LoVo (cell line): ENCODE measurements at places on chromosomes 5 and 9.

DNA sequence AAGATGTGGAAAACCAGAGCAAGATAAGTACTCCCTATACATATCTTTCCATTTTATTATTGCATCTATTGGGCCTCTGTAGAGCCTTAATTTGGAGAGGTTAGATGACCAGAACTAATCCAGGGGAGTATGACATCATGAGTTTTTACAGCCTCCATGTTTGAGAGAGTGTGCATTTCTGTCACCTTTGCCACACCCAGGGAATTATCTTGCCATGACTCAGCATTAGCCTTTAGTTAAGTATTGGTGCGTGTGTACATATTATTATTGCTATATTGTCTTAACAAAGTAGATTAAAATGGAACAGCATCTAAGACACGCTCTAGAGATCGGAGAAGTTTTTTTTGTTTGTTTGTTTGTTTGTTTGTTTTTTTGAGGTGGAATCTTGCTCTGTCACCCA lies 27.6 kb downstream of the DIMT1 start:
- DNase-seq: peak; percentile 65

DNA sequence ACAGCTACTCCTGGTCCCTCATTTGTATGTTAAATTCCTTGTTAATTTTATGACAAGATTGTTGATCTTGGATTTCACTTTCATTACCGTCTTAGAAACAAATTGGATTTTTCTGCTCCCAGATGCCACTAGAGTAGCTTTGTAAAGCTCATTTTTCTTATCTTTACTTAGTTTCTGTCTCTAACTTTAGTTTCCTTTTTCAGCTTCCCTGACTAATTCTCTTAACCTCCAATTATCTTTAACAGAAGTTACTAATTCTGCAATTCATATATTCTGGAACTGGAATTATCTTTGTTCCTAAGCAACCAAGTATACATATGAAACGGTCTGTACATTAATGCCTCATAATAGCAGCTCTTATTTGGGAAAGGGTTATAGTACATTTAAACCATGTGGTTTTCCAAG lies 16.7 kb downstream of the ITGA1 start:
- DNase-seq: no peak

- no peak for DNase-seq
These were observed 51.9 kb upstream of the TBC1D9B start for GRCh38 chr5:179959641-179960040.

- no peak for DNase-seq
These were observed 12.8 kb upstream of the PHF19 start for GRCh38 chr9:120889606-120890271.

- no peak for DNase-seq
These were observed 73.3 kb upstream of the PHF24 start for GRCh38 chr9:34884747-34885189.

- DNase-seq: peak; percentile 21
These were observed 449.6 kb downstream of the NTRK2 start for GRCh38 chr9:85118990-85119755.

- no peak for DNase-seq
These were observed 17.6 kb upstream of the HAVCR1 start for GRCh38 chr5:157076558-157076957.

DNA sequence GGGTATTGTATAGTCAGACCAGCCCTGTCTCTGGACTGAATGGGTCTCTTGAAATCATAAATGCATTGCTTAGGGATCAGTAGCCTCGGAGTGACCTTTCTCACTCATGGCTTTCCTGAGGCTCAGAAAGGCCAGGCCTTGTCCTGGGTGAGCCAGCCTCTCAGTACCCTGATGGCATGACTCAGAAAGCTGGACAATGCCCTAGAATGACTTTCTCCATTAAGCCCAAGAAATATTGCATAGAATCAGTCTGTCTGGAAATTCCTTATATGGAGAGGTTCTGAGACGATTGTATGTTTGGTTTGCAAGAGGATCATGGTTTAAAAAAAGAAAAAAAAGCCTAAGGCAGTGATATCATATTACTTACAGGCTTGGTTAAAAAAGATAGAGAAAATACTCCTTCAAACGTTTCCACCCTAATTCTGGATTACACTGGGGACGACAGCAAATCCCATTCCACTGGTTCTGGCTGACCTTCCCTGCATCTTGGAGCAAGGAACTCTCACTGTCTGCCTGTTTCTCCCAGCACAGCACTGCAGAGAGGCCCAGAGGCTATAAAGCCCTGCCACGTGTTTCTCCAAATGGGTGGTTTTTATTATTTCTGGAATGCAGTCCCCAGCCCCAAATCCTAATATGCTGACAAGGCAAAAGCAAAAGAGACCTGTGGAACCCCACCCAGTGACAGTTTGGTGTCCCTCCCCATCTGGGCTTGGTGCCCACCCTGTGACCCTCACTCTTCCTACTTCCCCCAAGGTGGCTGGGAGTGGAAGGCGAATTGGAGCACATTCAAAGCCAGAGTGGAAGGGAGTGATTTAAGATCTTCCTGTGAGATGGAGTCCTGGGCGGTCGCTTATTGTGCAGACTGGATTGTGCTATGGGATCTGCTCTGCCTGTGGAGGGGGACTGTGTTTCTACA lies 34.4 kb downstream of the MAP1B start:
- DNase-seq: no peak

DNA sequence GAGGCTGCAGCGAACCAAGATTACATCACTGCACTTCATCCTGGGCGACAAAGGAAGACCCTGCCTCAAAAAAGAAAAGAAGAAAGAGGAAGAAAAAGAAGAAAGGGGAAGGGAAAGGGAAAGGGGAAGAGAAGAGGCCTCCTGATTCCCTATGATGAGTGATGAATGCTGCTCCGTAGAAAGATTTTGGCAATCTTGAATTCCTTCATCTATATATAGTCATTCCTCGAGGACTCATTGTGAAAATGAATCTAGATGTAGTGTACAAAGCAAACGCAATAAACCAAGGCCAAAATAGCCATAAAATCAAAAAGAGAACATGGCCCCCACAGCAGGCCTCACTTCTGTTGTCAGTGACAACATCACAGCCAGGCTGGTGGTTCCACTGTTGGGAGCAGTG lies 218.0 kb downstream of the DCP2 start:
- DNase-seq: no peak

DNA sequence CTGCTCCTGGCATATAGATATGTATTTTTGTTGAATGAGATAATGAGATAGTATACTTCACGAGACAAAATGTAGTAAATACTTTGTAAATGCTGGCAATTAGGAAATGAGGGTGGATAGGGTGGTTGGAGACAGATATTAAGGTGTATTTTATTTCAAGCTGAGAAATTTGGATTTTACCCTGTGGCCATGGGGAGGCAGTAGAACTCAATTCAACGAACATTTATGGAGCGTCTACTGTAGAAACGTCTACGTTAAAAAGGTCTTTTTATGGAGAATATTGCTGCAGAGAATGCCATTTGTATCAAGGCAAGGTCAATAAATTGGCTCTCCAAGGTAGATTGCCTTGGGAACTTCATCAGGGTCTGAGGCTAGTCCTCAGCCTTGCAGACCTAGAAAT lies 21.5 kb upstream of the RALGPS1 start:
- no peak for DNase-seq

DNA sequence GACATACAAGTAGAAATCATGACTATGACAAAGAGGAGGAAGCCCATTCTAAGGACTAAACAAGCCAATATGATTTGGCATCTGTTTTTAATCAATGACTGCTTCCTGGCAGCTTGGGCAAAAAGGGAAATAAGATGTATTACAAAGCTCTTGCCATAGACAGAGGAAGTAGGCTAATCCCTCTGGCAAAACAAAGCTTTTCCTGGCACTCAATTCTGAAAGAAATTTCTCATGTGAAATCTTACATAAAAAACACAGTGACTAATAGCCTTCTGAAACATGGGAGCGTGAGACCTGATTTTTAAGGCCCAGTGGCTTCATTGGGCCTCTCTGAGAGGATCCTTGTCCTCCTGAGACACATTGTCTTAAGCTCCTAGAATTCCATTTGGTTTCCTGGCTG lies 93.6 kb downstream of the COL23A1 start:
- DNase-seq: no peak

GRCh38 chr9:34507556-34507955 lies 15.2 kb downstream of the ENHO start:
- DNase-seq: no peak

- DNase-seq: no peak
These were observed 38.1 kb downstream of the ANGPTL2 start for GRCh38 chr9:127084076-127085039.

DNA sequence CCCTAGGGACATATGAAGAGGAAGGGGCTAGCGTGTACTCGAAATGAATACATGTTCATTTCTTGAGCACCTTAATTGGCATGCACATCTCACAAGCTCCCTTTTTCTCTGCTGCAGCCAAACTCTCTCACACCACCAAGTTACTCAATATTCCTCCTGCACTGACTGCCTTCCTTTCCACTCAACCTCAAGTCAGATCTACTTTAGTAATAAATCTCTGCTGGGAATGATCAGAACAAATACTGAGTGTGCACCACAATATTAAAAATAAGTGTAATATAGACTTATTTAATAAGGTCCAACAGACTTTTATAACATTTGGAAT lies 995.8 kb upstream of the WWC1 start:
- no peak for DNase-seq

GRCh38 chr5:132069561-132069960 lies 4.0 kb upstream of the CSF2 start:
- no peak for DNase-seq

DNA sequence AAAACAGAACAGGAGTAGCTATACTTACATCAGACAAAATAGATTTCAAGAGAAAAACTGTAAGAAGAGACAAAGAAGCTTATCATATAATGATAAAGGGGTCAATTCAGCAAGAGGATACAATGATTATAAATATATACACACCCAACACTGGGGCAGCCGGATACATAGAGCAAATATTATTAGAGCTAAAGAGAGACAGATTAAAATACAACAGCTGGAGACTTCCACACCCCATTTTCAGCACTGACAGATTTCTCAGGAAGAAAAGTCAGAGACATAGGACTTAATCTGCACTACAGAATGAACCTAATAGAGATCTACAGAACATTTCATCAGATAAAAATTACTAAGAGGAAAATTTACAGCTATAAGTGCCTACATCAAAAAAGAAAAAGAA lies 35.7 kb downstream of the OXCT1 start:
- DNase-seq: no peak

DNA sequence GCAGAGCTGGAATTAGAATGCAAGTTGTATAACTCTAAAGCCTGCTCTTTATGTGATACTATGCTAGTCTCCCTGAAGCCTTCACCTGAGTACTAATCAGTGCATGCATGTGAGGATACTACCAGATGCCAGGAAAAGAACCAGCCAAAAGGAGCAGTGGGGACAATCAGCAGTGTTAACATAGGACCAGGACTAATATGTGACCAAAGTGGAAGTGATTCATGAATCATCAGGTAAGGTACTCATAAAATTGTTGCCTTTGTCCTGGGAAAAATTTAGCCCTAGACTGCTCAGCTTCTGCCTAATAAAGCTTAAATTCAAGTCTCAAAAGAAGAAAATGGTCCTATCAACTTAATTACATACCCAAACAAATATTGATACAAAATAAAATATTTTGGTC lies 13.4 kb upstream of the TSLP start:
- DNase-seq: no peak

DNA sequence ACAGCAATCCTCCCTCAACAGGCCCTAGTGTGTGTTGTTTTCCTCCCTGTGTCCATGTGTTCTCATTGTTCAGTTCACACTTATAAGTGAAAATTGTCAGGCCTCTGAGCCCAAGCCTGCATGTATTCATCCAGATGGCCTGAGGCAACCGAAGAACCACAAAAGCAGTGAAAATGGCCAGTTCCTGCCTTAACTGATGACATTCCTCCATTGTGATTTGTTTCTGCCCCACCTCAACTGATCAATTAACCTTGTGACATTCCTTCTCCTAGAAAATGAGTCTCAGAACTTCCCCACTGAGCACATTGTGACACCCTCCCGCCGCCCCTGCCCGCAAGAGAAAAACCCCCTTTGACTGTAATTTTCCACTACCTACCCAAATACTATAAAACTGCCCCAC lies 17.4 kb upstream of the TRPC7 start:
- no peak for DNase-seq

DNA sequence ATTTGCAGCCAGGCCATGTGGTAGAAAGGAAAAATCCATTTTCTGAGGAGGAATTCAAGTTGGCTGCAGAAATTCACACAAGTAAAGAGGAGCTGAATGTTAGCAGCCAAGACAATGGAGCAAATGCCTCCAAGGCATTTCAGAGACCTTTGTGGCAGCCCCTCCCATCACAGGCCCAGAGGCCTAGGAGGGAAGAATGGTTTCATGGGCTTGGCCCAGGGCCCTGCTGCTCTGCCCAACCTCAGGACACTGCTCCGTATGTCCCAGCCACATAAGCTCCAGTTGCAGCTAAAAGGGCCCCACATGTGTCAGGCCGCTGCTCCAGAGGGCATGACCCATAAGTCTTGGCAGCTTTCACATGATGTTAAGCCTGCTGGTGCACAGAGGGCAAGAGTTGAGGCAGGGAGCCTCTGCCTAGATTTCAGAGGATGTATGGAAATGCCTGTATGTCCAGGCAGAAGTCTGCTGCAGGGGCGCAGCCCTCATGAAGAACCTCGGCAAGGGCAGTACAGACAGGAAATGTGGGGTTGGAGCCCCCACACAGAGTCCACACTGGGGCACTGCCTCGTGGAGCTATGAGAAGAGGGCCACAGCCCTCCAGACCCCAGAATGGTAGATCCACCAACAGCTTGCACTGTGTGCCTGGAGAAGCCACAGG lies 144.2 kb upstream of the EPB41L4A start:
- no peak for DNase-seq

DNA sequence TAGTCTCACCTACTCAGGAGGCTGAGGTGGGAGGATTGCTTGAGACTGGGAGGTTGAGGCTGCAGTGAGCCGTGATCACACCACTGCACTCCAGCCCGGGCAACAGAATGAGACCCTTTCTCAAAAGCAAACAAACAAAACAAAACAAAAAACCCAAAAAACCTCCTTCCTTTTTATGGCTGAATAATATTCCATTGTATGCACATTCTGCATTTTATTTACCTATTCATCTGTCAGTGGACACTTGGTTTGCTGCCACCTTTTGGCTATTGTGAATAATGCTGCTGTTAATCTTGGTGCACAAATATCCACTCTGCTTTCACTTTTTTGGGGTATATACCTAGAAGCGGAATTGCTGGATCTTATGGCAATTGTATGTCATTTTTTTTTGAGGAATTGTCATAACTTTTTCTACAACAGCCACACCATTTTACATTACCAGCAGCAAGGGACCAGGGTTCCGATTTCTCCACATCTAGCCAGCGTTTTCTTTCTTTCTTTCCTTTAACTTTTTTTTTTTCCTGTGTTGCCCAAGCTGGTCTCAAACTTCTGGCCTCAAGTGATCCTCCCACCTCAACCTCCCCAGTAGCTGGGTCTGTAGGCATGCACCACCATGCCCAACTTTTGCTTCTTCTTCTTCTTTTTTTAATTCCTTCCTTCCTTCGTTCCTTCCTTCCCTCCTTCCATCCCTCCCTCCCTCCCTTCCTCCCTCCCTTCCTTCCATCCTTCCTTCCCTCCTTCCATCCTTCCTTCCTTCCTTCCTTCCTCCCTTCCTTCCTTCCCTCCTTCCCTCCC lies 30.6 kb downstream of the NKX2-5 start:
- peak; percentile 41 for DNase-seq

- no peak for DNase-seq
These were observed 220.0 kb upstream of the NR4A3 start for GRCh38 chr9:99601571-99602111.

GRCh38 chr9:38060681-38061080 lies 8.3 kb downstream of the SHB start:
- no peak for DNase-seq
